CD4-positive, alpha-beta T cell treated with Interferon gamma for 1 hour (primary cell): ENCODE measurements at places on chromosomes 11 and 22.

DNA sequence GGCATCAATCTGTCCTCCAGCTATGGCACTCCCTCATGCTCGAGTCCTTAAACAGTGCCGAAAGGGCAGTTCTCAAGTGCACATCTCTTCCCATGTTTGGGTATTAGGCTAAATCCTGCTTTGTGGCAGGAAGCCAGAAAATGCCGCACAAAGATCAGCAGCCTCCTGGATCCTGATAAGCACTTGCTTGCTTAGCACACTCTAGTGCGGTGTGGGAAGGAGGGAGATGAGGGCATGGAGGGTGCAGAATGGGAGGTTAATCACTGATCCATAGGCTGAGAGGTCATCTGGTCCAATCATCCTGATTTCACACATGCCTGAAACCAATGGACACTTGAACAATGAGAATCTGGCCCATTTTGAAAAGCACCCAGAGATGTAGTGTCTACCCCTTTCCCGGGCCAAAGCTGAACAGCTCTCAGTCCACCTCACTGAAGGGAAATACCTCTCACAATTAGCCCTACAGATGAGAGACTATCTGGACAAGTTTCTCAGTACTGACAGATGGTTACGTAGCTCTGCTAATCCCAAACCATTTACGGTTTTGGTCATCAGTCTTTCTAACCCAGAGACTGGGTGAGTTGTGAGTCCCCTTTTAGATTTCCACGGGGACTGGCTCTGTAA is 29.8 kb upstream of the CHRM4 start:
- DNase-seq: no peak

DNA sequence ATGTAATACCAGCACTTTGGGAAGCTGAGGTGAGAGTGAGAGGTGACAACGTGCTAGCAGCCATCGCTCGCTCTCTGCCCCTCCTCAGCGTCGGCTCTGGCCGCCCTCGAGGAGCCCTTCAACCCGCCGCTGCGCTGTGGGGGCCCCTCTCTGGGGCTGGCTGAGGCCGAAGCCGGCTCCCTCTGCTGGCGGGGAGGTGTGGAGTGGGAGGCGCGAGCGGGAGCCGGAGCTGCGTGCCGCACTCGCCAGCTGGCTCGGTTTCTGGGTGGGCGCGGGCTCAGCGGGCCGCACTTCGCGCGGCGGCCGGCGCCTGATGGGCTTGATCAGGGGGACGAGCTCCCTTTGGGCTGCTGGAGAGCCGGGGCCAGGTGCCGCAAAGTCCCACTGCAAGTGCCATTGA is 98.9 kb upstream of the UBASH3B start:
- DNase-seq: peak; percentile 18

DNA sequence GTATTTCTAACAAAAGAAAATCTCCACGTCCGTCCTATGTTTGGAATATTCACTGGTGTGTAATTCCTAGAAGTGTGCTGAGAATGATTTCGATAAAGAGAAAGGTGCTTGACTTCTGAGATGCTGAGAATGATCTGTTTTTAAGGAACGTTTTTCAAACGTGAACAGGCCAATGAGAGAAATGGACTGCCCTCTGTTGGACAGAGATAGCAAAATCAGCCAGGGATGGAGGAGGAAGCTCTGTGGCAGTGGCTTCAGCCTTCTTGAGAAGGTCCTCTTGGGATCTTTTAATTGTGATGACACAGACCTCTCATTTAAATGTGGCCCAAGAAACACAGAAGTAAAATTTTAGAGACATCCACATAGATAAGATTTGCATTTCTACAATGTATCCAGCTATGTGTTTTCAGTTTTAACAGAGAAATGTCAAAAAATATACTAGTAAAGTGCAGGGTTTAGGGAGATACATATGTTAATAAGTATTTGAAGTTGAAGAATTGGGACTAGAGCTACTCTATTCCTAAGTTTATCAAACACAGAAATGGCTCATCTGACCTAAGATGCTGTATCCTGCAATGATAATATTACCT is 84.0 kb upstream of the RCN1 start:
- no peak for DNase-seq

- DNase-seq: no peak
Observed at GRCh38 chr11:13013054-13013488, 4.0 kb downstream of the RASSF10 start.

GRCh38 chr22:27799015-27799826 is 2.3 kb downstream of the MN1 start:
- no peak for DNase-seq

GRCh38 chr22:46761539-46762237 is 762 bp upstream of the TBC1D22A start:
- DNase-seq: no peak

GRCh38 chr11:103109818-103110388 is 677 bp downstream of the DYNC2H1 start:
- DNase-seq: no peak

- no peak for DNase-seq
Observed at GRCh38 chr22:23806837-23807236, 20.1 kb downstream of the SMARCB1 start.

GRCh38 chr22:46791201-46791731 is 28.8 kb downstream of the TBC1D22A start:
- peak; percentile 84 for DNase-seq

GRCh38 chr22:29072979-29073617 is at the start of gene KREMEN1:
KREMEN1 (plus strand) TSS chr22:29073035; CDS start chr22:29073131, 96 bp downstream.
- DNase-seq: no peak

DNA sequence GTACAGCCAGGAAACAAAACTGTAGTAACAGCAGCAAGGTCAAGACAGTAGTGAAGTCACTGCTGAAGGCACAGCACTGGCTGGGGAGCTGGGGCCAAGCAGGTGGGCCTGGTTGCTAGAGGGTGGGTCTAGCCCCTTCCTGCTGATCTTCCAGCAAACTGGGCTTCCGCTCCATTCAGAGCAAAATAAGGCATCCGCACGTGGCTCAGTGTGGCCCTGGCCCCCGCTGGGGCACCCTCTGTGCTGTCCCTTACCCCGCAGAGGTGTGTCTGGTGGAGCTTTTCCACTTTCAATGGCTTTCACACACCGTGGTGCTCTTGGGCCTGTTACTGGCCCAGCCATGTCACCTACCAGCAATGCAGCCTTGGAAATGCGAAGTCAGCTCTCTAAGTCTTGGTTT is 162.4 kb upstream of the B3GAT1 start:
- no peak for DNase-seq

GRCh38 chr22:27583856-27584255 is 217.7 kb downstream of the MN1 start:
- DNase-seq: no peak

- no peak for DNase-seq
Observed at GRCh38 chr11:47314992-47315391, 37.5 kb downstream of the MYBPC3 start.

DNA sequence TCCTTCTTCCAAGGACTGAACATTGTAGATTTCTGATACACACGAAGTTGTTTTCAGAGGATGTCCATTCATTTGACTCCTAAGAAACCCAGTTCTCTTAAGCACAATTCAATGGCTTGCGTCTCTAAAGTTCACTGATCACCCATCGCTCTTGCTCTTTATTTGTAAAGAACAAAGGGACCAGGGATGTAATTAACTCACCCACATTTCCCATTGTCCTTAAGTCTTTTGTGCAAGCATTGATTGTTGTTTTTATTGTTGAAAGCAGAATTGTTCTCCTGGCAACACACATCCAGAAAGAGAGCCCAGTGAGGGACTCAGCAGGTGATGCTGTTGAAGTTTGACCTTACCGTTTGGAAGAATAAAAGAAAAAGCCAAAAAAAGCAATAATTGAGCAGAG is 59.2 kb downstream of the SPON1 start:
- no peak for DNase-seq

GRCh38 chr11:114244726-114245394 is 51.3 kb upstream of the NNMT start:
- DNase-seq: no peak

DNA sequence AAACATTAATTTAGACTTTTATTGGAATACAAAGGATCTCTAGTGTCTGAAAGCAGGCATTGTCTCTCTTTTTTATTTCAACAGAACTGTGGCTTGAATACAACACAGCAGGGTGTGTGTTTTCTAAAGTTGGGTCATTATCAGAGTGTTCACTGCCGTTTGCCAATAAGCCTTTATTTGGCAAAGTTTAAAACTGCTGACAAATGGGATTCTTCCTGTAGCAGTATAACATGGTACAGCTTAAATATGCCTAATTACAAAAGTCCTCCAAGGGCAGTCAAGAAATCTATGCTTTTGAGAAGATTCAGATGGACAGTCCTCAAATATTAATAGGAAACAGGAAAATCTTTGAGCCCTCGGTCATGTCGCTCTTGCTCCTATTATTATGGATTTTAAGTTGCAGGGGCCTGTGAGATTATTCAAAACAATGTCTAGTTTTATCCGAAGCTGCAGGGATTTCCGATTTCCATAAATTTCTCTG is 199.9 kb downstream of the MAML2 start:
- DNase-seq: no peak

GRCh38 chr11:34671946-34672345 is 51.1 kb downstream of the EHF start:
- DNase-seq: no peak

DNA sequence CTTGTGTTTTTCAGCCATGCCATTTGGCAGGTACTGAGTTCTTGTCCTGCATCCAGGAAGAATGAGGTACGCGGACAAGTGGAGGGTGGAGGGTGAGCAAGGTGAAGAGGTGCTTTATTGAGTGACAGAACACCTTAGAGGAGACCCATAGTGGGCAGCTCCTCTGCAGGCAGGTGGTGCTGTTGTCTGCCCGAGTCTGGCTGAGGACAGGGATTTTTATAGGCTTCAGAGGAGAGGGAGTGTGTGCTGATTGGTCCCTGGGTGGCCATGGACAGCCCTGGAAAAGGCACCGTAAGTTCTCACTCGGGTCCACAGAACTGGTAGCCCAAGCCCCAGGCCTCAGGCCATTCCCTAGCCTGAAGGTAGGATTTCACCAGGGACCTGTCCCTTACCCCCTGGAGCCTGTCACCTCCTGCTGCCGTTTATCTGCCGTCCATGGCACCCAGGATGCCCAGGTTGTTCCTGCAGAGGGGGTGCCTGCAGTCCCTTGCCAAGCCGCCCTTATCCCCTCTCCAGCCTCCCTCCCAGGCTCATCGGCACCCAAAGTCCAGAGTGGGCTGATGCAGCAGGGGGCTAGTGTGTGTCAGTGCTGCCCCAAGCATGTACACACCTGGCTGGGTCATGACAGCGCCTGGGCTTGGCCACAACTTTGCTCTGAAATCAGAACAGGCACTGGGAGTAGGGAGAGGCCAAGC is 213.6 kb downstream of the LRRC4C start:
- no peak for DNase-seq

DNA sequence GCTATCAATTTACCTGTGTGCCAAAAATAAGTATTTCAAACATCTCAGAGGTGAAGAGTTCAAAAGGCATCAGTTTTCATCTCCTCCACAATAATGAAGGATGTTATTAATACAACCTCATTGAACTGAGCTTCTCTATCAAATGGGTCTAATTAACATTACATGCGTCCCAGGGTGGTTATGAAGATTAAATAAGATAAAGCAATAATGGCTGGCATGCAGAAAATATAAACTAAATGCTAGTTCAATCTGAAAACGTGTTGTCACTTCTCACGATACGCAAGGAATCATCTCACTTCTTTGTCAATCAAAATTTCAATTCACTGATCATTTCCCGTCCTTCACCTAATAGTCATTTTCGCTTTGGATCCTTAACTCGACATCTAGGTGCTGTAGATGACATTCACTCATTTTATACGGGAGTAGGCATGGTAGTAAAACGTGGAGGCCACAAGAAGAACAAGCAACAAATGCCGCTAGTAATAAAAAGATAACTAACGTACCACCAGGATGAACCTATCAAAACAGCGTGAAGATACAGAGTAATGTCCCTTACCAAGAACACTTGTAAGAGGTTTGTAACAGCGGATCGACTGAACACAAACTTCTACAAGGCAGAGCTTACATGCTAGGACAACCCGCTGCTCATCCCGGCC is 918 bp downstream of the CHORDC1 start:
- no peak for DNase-seq

- no peak for DNase-seq
Observed at GRCh38 chr11:57424137-57424791, 2.7 kb downstream of the SLC43A3 start.

GRCh38 chr11:534396-535209 is 773 bp downstream of the HRAS start:
- no peak for DNase-seq

GRCh38 chr22:40898850-40899357 is 37.0 kb upstream of the DNAJB7 start:
- DNase-seq: no peak

DNA sequence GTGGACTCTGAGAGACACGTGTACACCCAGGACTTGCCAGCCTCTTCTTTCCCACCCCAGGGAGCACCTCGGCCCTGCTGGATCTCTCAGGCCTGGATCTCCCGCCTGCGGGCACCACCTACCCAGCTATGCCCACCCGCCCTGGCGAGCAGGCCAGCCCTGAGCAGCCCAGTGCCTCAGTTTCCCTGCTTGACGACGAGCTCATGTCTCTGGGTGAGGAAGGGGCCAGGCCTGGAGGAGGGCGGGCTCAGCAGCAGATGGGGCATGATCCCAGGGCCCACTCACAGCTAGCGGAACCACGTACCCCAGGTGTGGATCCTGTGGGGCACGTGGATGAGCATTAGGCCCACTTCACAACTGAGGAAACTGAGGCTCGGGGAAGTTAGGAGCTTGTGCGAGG is 13.7 kb upstream of the SH3BP1 start:
- DNase-seq: no peak

DNA sequence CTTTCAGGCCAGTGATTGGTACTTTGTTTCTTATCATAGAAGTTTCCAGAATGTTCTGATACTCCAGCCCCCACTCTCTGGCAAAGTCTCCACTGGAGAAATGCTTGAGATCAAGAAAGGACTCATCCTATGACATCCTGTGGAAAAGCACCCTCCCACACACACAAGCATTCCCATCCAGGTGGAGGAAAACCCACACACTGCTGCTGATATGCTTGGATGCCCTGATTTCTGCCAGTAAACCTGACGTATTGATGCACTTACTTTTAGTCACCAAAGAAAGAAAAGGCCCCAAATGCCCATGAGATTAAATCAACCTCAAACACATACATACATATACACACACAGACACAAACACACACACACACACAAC is 9.2 kb upstream of the SLC5A12 start:
- DNase-seq: no peak

- DNase-seq: no peak
Observed at GRCh38 chr11:4118107-4118506, 23.5 kb downstream of the RRM1 start.
